ENCODE measurements at places on chromosomes 11 and 22. TPM values are rescaled to one million over a fixed set of nuclear protein-coding genes. Genes with fewer than 3 reads are reported as not detected.
A peak's percentile ranks its signal among the peaks of the same experiment; 100 is the strongest.

DNA sequence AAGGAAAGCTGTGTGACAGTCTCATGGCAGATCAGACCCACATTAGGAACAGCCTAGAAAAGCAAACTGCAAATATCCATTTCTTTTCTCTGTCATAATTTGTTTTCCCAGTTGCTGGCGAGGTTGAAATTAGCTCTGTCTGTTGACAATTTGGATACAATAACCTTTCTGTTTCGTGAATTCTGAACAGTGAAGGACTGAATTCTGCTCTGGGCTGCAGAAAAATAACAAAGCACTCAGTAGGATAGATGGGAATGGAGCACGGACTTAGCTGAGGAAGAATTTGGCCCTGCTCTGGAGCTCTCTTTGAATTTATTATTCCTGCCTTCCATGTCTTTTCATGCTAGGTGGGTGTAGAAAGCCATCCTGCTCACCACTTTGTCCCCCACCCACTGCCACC lies 140.3 kb downstream of the RRAS2 start:
- no peaks in the 10 kb centered on the region for H3K4me1 ChIP-seq
- H3K27me3 ChIP-seq = no peaks in the 10 kb centered on the region
- H3K36me3 ChIP-seq = no peaks in the 10 kb centered on the region

GRCh38 chr11:121482231-121483129 lies 29.7 kb upstream of the SORL1-AS1 start:
- peaks cover 22% of the 10 kb centered on the region for H3K36me3 ChIP-seq
- no peaks in the 10 kb centered on the region for H3K27me3 ChIP-seq
- peak; percentile 74 for DNase-seq
- peaks cover 47% of the 10 kb centered on the region for H3K4me1 ChIP-seq
- peak overlapping the region; percentile 75 for H3K4me3 ChIP-seq

- no peak for DNase-seq
- H3K27ac ChIP-seq = no peak overlapping the region
- no peaks in the 10 kb centered on the region for H3K36me3 ChIP-seq
- no peak overlapping the region for H3K4me3 ChIP-seq
- peaks cover 27% of the 10 kb centered on the region for H3K27me3 ChIP-seq
These were observed 695.7 kb downstream of the BRD1 start for GRCh38 chr22:49132009-49132408.

DNA sequence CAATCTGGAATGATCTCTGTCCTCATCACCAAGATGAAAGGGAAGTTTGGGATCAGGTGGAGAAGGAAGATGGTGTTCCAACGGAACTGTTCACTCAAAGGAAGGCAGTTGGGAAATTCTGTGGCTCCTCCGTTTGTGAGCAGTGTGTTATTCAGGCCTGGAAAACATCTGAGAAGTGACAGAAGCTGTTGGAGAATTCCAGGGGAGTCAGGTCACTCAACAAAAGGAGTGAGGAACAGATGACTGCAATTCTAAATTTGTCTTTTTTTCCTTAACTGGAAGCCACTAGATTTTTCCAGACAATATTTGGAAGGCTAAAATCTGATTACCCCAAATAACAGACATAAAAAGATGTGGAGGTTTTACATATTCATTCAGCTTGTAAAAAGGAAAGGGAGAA lies 107.8 kb downstream of the CD44 start:
- no peaks in the 10 kb centered on the region for H3K27me3 ChIP-seq
- H3K4me3 ChIP-seq = no peak overlapping the region
- no peak for DNase-seq
- peaks cover 1% of the 10 kb centered on the region for H3K36me3 ChIP-seq
- H3K4me1 ChIP-seq = peaks cover 50% of the 10 kb centered on the region

GRCh38 chr11:129608711-129609110 lies 206.9 kb upstream of the TMEM45B start:
- H3K4me3 ChIP-seq = no peak overlapping the region
- H3K27ac ChIP-seq = no peak overlapping the region
- DNase-seq = no peak
- no peaks in the 10 kb centered on the region for H3K36me3 ChIP-seq

DNA sequence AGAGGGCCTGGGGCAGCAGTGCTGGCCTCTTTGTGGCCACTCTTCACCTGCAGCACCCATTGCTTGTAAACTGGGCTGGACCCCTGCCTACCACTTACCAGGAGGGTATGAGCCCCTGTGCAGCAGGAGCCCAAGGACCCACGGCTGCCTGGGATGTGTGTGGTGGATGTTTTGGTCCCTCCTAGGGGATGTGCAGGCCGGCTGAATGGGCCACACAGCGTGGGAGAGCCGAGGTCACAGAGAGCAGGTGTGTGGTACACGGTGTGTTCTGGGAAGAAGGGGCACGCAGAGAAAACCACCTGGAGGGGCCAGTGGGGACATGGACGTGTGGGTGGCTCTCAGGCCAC lies 19.3 kb upstream of the GNB1L start:
- no peak overlapping the region for H3K27ac ChIP-seq
- no peaks in the 10 kb centered on the region for H3K36me3 ChIP-seq
- peaks cover 11% of the 10 kb centered on the region for H3K4me1 ChIP-seq
- H3K4me3 ChIP-seq = no peak overlapping the region
- no peaks in the 10 kb centered on the region for H3K27me3 ChIP-seq

DNA sequence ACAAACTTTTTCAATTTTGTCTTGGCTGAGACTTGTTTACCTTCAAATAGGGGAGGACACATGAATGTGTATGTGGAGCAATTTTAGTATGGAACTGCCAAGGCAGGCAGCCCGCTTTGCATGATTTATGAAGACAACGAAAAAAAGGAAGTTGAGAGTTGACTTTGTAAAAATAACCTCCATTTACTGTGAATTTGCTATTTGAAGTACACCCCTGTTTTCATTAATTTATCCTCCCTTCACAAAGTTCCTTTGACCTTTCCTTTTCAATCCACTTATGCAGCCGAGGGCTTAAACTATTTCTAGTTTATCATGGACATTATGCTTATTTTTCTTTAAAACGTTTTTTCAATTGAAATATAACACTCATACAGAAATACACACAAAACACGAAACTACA lies 369.6 kb upstream of the CADM1 start:
- H3K4me1 ChIP-seq = no peaks in the 10 kb centered on the region
- H3K27ac ChIP-seq = no peak overlapping the region
- H3K27me3 ChIP-seq = peaks cover 2% of the 10 kb centered on the region
- DNase-seq = no peak

- no peak overlapping the region for H3K4me3 ChIP-seq
- no peak for DNase-seq
- peaks cover 3% of the 10 kb centered on the region for H3K27me3 ChIP-seq
- H3K36me3 ChIP-seq = no peaks in the 10 kb centered on the region
- no peaks in the 10 kb centered on the region for H3K4me1 ChIP-seq
These were observed 12.2 kb upstream of the LYVE1 start for GRCh38 chr11:10580623-10581022.

GRCh38 chr22:20079745-20080444 lies at the start of gene DGCR8:
Gene DGCR8 (plus strand): TSS chr22:20080241. CDS start chr22:20085964, 5,723 bp downstream.
- H3K36me3 ChIP-seq = no peaks in the 10 kb centered on the region
- H3K27ac ChIP-seq = peak within 1 kb of the TSS; percentile 79
- peak within 1 kb of the TSS; percentile 88 for H3K4me3 ChIP-seq
- H3K4me1 ChIP-seq = peaks cover 37% of the 10 kb centered on the region
- H3K27me3 ChIP-seq = no peaks in the 10 kb centered on the region

DNA sequence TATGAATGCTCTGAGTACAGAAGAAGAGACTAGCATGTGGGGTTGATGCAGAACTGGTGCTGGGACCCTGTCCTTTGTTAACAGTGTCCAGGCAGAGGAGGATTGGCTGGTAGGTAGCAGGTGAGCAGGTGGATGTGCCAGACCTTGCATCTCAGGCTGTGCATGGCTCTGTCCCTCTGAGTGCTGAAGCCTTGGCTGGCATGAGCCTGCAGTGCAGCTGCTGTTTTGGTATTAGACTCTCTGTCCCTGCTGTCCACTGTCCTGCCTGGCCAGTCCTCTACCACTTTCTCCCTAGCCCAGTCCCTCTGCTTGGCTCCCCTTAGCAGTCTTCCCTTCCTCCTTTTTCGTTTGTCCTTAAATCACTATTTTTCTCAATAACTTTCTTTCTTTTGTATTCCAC lies 213.6 kb upstream of the ZBED5 start:
- H3K4me1 ChIP-seq = peaks cover 3% of the 10 kb centered on the region
- DNase-seq = no peak
- H3K27me3 ChIP-seq = no peaks in the 10 kb centered on the region
- no peaks in the 10 kb centered on the region for H3K36me3 ChIP-seq
- H3K4me3 ChIP-seq = no peak overlapping the region
- no peak overlapping the region for H3K27ac ChIP-seq

DNA sequence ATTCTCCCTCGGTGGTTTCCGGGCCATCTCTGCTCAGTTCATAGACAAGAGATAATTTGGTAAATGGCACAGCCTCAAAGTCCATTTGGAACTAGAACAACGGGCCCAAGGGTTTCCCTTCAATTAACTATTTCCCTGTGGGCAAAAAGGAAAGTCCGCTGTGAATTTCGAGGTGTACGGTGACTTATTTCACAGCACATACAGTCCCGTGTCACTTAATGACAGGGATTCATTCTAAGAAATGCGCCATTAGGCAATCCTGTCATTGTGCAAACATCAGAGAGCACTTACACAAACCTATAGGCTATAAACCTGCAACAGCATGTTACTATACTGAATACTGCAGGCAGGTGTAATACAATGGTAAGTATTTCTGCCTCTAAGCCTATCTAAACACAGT lies 551.6 kb downstream of the OPCML start:
- no peak overlapping the region for H3K4me3 ChIP-seq
- peaks cover 2% of the 10 kb centered on the region for H3K27me3 ChIP-seq
- H3K36me3 ChIP-seq = no peaks in the 10 kb centered on the region
- no peak overlapping the region for H3K27ac ChIP-seq
- DNase-seq = no peak

- H3K27ac ChIP-seq = no peak overlapping the region
- H3K27me3 ChIP-seq = peaks cover 4% of the 10 kb centered on the region
- no peaks in the 10 kb centered on the region for H3K4me1 ChIP-seq
- DNase-seq = no peak
These were observed 279.4 kb upstream of the PDGFD start for GRCh38 chr11:104443387-104443786.

GRCh38 chr11:131840545-131840944 lies 470.1 kb downstream of the NTM start:
- DNase-seq = no peak
- no peaks in the 10 kb centered on the region for H3K4me1 ChIP-seq
- H3K27me3 ChIP-seq = no peaks in the 10 kb centered on the region
- no peak overlapping the region for H3K27ac ChIP-seq

DNA sequence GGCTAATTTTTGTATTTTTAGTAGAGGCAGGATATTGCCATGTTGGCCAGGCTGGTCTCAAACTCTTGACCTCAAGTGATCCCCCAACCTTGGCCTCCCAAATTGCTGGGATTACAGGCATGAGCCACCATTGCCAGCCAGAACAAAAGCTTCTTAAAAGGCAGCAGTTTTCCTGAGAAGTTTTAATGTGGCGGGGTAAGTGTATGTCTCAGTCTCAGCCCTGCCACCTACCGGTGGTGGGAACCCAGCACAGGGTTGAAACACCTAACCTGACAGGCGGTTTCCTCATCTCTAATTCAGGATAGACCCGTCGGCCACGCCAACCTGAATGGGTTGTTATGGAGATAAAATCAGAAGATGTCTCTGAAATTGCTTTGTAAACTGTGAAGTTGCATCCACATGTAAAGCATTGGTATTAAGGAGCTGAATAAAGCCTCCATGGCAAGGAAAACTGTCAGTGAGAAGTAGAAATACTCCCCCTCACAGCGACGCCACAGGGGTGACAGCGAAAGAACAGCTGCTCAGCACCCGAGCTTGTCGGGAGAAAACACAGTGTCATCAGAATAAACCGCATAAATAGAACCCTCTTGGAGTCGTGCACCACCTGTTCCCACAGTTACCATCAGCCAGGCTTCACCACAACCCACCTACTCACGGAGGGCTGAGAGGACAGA lies 165.9 kb upstream of the NCAM1 start:
- peaks cover 11% of the 10 kb centered on the region for H3K4me1 ChIP-seq
- no peak overlapping the region for H3K4me3 ChIP-seq
- H3K27me3 ChIP-seq = peaks cover 3% of the 10 kb centered on the region

DNA sequence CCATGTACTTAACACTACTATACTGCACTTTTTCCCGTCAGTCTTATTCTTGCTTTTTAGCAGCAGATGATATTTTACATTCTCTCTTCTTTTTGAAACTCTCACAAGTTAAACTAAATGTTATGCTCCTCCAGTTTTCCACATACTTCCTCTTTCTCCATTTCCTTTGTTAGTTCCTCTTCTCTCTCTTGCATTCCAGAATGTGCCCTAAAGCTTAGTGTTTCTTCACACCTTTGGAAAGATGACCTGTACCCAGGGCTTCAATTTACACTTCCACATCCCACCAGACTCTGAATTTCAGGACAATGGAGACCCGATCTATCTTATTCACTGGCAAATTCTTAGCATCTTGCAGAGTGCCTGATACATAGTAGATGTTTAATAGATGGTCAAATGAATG lies 51.8 kb downstream of the APIP start:
- no peak overlapping the region for H3K27ac ChIP-seq
- no peaks in the 10 kb centered on the region for H3K4me1 ChIP-seq
- H3K36me3 ChIP-seq = no peaks in the 10 kb centered on the region
- H3K4me3 ChIP-seq = no peak overlapping the region

- no peak for DNase-seq
- H3K4me1 ChIP-seq = no peaks in the 10 kb centered on the region
- H3K4me3 ChIP-seq = no peak overlapping the region
These were observed 1047.1 kb upstream of the CCDC90B start for GRCh38 chr11:84333221-84333620.

GRCh38 chr22:31719850-31720471 lies 30.0 kb downstream of the PRR14L start:
- H3K36me3 ChIP-seq = peaks cover 39% of the 10 kb centered on the region
- no peak overlapping the region for H3K4me3 ChIP-seq
- no peak for DNase-seq
- no peaks in the 10 kb centered on the region for H3K27me3 ChIP-seq

DNA sequence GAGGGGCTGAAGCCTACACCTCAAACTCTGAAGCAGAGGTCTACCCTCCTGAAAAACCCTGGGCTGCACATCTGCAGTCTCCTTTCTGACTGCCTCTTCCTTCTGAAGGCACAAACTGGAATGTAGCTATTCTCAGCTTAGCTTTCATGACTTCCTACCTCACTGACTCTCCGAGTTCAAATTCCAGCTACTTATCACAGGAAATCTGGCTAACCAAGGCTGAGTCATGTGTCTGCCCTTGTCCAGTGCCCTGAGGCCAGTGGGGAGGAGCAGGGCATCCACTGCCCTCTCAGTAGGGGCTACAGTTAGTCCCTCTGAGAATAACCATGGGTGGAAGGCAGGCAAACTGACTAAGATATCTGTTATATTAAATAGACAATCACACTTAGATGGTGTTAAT lies 29.2 kb downstream of the PDGFD start:
- no peaks in the 10 kb centered on the region for H3K36me3 ChIP-seq
- no peaks in the 10 kb centered on the region for H3K27me3 ChIP-seq
- DNase-seq = no peak

GRCh38 chr11:130458410-130458729 lies 9.9 kb downstream of the ADAMTS15 start:
- no peak overlapping the region for H3K4me3 ChIP-seq
- H3K4me1 ChIP-seq = no peaks in the 10 kb centered on the region
- H3K27ac ChIP-seq = no peak overlapping the region
- DNase-seq = no peak
- H3K36me3 ChIP-seq = no peaks in the 10 kb centered on the region
- peaks cover 15% of the 10 kb centered on the region for H3K27me3 ChIP-seq

Gene OR52I1
- not detected for total RNA-seq

Gene OR51B4
- not detected for total RNA-seq

Gene UPB1
- total RNA-seq = 0.19 TPM
